Activated CD4-positive, CD25-positive, alpha-beta regulatory T cell (primary cell): ENCODE measurements at places on chromosomes 5 and 9.

DNA sequence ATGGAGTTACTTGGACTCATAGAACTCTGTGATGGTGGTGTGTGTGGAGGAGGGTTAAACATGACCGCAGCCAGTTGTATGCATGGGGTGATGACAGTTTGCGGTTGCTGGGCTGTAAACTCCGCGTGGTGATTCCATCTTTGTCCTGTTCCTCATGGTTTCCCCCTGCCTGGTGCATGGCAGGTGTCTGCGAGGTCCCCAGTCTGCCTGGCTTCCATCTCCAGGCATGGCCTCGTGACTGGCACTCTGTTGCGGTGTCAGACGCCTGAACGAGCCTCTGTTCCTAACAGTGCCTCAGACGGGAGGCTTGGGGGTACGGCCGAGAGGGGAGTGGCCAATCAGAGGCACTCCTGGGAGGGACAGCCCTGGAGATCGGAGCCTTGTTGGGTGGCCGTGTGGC lies 33.9 kb upstream of the SH3PXD2B start:
- DNase-seq: no peak

GRCh38 chr9:2992427-2992826 lies 148.5 kb upstream of the PUM3 start:
- DNase-seq: no peak

- DNase-seq: no peak
Measured at GRCh38 chr9:68998812-68999211, 15.1 kb downstream of the PRKACG start.

DNA sequence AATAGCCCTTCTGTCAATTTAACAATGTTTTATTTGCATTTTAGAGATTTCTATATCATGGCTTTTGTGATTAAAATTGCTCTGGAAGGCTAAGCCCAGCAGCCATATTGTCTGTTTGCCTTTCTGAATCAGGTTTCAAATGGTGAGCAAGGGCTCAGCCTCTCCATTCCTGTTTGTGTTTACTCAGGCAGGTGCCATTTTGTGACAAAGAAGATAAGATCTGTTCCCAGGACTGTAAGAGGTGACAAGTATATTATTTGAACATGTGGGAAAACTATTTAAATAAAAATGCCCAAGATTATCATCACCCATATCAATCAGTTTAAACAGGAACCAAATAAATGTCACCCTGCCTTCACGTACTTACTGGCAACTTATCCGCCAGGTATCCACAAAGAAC lies 641.3 kb upstream of the KLF4 start:
- DNase-seq: no peak

DNA sequence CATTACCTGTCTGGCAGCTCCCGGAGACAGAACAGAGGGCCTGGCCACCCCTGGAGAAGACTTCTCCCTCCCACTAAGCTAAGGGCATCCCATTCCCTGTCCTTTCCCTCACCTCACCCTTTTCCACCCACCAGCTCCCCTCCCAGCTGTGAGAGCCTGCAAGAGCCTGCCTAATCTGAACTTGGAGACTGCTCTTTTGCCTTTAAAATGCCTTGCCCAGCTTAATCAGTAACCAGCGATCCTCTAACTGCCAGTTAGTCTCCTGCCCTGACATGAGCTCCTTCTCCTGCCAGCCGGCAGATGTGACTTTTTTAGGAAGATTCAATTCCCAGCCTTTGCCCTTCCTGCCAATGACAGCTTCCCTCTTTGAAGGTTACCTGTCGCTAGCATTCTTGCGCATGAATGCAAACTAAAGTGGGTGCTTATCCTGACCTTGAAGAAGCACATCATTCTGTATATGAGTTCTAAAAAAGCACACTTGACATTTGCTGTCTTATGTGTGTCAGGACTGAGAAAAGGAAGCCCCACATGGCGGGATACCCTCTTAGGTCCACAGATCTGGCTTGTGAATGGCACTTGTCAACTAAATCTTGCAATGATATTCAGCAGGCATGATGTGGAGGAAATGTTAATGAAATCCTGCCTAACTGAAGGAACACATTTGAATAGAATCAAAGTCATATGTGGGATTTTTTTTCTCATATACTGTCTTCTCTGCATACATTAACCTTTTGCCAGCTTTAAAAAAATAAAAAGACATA lies 411.2 kb upstream of the SLC30A5 start:
- no peak for DNase-seq

DNA sequence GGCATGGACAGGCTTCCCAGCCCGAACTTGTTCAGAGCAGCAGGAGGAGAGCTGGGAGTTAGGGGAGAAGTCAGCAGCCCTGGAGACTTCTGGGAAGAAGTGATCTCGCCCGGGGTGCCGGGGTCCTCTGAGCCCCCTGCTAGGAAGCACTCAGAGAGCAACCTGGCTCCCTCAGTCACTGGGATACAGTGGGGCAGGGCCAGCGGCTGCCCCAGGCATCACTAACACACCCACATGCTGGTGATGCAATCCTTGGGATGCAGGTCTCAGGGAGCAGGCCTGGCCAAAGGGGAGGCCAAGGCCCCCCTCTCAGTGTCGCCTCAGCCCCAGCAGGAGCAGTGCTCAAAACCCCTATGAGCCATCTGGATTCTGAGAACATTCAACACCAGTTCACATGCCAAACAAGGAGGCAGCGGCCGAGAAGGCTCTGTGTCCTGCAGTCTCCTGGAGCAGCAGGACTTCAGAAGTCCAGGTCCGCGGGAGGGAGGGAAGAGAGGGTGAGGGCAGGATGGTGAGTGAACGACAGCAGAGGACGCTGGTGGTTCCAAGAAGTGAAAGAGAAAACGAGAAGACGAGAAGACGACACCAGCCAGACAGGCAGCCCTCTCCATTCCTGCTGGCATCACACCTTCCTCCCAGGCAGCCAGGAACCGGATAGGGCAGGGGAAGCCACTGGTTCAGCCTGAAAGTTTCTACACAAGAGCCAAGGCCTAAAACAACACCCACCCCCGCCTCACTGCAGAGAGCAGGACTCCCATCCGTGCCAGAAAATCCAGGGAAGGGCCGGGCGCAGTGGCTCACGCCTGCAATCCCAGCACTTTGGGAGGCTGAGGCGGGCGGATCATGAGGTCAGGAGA lies 2.3 kb downstream of the PNPLA7 start:
- DNase-seq: no peak

DNA sequence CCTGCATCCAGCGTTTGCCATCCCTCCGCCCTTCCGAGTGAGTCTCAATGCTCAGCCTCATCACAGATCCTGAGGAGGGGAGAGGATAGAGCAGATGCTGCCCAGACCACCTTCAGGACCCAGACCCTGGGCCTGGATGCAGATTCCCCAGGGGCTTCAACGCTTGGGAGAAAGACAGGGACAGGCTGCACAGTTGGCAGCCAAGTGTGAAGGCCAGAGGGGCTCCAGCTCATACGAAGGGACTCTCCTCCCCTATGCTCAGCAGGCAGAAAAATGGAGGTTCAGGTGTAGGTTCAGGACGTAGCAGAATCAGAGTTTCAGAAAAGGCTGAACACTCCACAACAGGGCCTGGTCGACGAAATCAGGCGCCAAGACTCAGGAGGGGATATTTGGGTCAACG lies 378.5 kb upstream of the IRX1 start:
- no peak for DNase-seq

GRCh38 chr9:121634329-121635261 lies 16.8 kb upstream of the DAB2IP start:
- DNase-seq: no peak

- DNase-seq: no peak
Measured at GRCh38 chr9:70012569-70012968, 31.1 kb upstream of the MAMDC2 start.

GRCh38 chr5:61624553-61625136 lies 292.6 kb downstream of the ZSWIM6 start:
- no peak for DNase-seq

DNA sequence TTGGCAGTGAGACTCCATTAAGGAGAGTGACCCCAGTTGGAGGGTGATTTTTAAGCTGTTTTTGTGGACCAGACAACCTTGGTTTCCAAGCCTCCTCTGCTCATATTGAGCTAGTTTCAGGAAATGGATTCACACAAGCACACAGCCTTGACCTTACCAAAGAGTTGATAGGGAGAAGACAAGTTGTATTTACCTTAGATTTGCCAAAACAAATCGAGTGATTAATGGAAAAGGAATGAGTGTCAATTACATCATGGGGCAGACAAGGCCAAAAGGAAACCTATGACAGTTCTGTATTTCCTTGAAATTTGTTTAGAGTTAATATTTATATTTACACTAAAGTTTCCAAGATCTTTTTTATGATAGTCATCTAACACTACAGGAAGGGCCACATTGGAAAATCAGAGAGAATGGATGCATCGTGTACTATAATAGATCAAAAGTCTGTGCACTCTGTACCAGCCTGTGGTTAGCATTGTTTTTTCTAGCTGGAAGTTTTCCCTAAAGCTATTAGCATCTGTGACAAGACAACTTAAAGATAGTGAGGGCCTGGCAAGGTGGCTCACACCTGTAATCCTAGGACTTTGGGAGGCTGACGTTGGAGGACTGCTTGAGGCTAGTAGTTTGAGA lies 86.0 kb upstream of the FER start:
- DNase-seq: no peak

GRCh38 chr5:168850683-168851082 lies 271.5 kb upstream of the PANK3 start:
- no peak for DNase-seq

DNA sequence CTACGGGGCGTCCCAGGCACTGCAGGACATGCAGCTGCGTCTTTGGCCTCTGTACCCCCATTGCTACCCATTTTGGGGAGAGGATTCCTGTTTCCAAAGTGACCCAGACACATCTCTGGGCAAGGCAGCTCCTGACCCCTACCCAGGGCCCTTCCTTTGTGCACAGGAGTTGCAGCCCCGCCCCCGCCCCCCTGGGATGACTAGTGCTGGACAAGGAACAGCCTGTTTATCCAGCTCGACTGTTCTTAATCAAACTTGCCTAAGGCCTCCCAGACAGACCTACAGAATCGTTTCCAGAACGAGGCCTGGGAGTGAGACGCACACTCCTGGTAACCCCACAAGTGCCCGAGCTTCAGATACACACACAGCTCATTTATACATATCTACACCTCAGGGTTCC lies 13.2 kb downstream of the DIPK1B start:
- no peak for DNase-seq

DNA sequence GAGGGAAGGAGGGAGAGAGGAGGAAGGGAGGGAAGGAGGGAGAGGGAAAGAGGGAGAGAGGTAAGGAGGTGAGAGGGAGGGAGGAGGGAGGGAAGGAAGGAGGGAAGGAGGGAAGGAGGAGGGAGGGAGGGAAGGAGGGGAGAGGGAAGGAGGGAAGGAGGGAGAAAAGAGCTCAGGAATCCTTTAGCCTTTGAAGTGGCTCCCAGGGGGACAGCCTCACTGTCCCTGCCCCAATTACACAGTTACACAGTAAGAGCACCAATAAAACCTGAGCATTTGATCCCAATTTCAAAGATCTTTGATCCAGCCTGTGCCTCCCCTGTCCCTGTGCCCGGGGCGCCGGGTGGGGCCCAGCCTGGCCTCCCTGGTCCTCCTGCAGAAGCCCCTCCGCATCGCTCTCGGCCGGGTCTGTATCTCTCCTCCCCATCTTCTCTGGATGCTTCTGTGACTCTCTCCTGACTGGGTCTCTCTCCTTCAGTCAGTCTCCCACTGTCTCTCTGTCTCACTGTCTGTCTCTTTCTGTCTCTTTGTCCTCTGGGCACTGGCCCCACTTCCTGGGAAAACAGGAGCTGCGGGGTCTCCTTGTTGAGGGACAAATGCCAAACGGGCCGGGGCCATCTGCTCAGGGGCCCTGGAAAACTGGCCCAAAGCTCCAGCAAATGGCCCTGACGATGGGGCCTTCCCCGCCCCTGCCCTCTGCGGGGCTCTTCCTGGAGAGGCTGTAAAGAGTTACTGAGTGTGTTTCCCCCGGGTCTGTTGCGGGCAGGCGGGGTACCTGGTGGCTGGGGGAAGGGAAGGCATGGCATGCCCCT lies 54.2 kb upstream of the EGFL7 start:
- no peak for DNase-seq

GRCh38 chr5:135534609-135535419 lies 950 bp downstream of the NEUROG1 start:
- no peak for DNase-seq

- DNase-seq: no peak
Measured at GRCh38 chr5:8865266-8865665, 680.6 kb downstream of the SEMA5A start.

DNA sequence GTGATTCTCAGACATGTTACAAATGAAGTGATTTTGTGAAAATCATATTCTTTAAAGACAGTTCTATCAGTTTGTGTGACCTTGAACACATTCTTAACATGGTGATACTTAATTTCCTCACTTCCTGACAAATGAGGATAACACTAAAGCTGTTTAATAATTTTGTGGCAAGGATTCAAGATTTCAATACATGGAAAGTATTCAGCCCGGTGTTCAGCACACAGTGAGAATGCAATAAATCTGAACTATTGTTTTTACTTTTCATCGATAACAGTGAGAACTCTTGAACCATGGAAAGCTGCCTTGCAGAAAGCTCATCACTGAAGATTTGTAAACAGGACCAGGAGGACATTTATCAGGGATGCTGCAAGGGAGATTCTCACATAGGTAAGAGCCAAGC lies 57.1 kb upstream of the C5orf46 start:
- no peak for DNase-seq

- DNase-seq: no peak
Measured at GRCh38 chr9:91927922-91928510, 22.0 kb downstream of the ROR2 start.

DNA sequence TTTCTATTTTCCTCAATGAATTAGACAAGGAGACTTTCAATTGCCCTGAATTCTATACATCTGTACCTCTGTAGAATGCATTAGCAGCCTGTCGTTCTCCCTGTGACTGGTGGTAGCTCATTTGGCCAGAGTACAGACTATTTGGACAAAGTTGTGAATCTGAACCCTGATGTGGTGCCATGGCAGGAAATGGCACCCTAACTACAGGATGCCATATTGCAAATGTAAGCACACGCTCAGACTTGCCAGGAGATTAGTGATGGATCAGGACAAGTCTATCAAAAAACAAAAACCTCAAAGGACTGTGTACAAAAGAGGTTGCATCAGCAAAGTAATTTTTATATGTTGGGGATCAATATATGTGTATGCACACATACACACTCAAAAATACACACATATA lies 58.3 kb downstream of the SVEP1 start:
- no peak for DNase-seq

DNA sequence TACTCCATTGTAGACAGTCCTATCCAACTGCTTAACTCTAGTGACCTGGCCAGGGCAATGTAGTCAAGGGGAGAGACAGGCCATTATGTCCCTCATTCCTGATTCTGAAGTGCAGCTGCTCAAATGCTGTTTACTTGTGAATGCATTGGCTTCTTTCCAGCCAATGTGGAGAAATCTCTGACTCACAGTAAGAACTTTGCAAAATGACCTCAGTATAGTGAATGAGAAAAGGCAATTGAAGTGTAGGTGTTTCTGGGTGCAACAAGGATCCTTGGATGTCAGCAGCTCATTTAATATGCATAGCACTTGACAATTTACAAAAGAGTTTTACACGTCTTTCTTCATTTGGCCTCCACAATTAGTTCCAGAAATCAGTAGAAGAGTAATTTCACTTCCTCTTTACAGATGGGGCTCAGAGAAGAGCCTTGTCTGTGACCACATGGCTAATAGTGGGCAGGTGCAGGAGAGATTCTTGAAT lies 367.2 kb downstream of the OSTF1 start:
- DNase-seq: no peak
